Tongue (tissue), 3 donors: ENCODE measurements at places on chromosomes 5 and 9.

- DNase-seq = no peak
Observed at GRCh38 chr5:160324886-160325285, 12.5 kb upstream of the CCNJL start.

DNA sequence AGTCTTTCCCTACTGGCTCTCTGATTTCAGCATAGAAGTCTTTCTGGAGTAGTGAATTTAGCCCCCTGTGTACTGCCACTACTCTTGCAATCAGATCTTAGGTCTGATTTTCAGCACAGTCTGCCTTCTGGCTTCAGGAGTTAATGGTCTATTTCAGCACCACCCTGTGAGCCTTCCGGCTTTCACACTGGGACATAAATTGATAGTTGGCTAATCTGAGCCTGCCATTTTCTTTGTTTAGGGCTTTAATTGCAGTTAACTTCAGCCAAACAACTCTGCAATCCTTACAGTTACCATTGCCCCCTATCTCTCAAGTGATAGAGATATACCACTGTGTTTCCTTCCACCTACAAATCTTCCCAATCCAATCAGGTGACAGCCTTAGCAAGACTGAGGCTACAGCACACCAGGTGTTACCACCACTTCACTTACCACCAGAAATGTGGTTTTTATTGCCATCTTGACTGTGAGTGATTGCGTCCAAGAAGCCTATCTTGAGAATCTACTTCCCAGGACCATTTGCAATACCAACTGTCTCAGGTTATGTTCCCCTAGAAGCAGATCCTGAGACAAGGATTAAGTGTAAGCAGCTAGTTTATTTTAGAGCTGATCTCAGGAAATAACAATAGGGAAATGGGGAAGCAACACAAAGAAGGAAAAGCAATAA, 51.9 kb upstream of the NEK6 start:
- DNase-seq = no peak

- DNase-seq = no peak
Observed at GRCh38 chr5:81819556-81820317, 68.8 kb upstream of the SSBP2 start.

DNA sequence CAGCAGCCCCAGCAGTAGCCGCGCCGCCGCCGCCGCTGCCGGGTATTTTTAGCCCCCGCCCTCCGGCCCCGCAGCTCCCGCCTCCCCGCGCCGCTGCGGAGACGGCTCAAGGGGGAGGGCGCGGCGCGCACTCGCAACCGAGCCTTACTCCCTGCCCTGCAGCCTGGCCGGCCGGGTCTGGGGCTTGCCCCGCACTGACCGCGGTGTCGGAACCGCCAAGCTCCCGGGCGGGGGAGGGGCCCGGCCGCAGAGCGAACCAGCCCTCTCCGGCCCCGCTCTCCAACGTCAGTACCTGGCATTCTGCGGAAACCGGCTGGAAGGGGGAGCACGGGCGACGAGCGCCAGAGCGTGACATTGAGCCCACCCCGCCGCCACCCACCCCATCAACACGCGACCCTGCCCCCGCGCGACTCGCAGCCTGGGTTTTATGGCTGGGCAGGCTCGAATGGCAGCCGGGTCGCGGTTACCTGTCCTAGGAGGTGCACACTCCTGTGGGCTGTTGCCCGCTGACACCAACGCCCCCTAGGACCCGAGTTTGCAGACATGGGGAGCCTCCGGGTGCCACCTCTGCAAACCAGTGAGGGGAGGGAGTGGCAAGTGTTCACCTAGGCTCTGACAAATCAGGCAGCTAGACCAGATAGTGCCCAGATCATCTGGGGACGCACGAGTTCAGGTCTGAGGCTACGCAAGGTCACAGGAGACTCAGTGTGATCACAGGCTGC, at the start of gene ACSL6:
TSS of gene ACSL6 (minus strand) at position 37 of the 722 bp plus-strand sequence. CDS start 105 bp downstream, outside the sequence.
- no peak for DNase-seq

DNA sequence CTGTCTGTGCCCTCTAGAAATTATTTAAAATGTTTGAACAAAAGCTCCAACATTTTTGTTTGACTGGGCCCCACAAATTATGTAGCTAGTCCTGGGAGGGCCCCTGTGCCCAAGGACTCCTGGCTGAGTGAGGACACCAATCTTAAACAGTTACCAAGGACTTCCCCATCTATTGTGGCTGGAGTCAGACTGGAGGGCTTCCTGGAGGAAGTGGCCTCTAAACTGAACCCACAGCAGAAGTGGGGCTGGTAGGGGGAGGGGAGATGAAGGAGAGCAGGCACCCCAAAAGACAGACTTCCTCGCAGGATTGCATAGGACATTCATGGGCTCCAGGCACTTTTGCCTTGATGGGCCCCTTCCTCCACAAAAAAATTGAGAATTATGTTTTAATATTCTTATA, 8.1 kb downstream of the ADAMTS13 start:
- no peak for DNase-seq
